ENCODE measurements at places on chromosomes 3 and 15. TPM values are rescaled to one million over a fixed set of nuclear protein-coding genes. Genes with fewer than 3 reads are reported as not detected.
A peak's percentile ranks its signal among the peaks of the same experiment; 100 is the strongest.

DNA sequence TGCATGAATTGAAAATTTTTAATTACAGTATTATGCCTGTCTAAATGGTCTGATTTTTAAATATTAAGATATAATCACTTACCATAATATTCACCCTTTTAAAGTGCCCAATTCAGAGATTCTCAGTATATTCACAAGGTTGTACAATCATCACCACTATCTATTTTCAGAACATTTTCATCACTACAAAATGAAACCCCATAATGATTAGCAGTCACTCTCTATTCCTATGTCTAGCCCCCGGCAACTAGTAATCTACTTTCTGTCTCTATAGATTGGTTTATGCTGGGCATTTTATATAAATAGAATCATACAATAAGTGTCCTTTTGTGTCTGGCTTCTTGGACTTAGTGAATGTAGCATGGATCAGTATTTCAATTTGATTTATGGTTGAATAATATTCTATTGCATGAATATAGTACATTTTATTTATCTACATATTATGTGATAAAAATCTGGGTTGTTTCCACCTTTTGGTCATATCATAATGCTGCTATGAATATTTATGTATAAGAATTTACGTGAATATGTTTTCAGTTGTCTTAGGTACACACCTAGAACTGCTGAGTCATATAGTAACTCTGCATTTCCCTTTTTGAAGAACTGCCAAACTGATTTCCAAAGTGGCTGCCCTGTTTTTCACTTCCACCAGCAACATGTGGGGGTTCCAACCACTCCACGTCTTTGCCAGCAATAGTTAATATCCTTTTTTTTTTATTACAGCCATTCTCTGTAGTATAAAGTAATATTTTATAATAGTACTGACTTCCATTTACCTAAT is 485.7 kb upstream of the ZNF385D start:
- H3K27ac ChIP-seq, result no peak overlapping the region
- H3K36me3 ChIP-seq, result no peaks in the 10 kb centered on the region
- H3K4me3 ChIP-seq, result no peak overlapping the region
- no peak for DNase-seq
- H3K27me3 ChIP-seq, result no peaks in the 10 kb centered on the region

GRCh38 chr3:46710671-46711295 is 6.9 kb downstream of the PRSS50 start:
- no peak overlapping the region for H3K27ac ChIP-seq
- no peak overlapping the region for H3K4me3 ChIP-seq
- H3K27me3 ChIP-seq, result no peaks in the 10 kb centered on the region
- H3K4me1 ChIP-seq, result no peaks in the 10 kb centered on the region
- H3K36me3 ChIP-seq, result no peaks in the 10 kb centered on the region

DNA sequence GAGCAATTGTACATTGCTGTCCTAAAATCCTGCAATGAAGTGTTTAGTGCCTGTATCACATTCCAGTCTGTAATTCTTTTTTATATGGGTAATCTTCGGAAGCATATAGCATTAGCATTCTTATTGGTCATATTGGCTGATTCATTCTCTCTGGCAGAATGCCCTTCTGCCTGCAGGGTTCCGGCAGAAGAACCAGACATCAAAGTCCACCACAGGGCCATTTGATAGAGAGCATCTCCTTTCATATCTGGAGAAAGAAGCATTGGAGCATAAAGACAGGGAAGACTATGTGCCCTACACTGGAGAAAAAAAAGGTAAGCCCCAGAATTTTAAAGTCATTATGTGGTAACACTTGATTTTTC is 39.6 kb downstream of the TMOD3 start:
- H3K27me3 ChIP-seq, result no peaks in the 10 kb centered on the region
- peaks cover 16% of the 10 kb centered on the region for H3K4me1 ChIP-seq
- peaks cover 59% of the 10 kb centered on the region for H3K36me3 ChIP-seq
- DNase-seq, result no peak
- no peak overlapping the region for H3K27ac ChIP-seq

DNA sequence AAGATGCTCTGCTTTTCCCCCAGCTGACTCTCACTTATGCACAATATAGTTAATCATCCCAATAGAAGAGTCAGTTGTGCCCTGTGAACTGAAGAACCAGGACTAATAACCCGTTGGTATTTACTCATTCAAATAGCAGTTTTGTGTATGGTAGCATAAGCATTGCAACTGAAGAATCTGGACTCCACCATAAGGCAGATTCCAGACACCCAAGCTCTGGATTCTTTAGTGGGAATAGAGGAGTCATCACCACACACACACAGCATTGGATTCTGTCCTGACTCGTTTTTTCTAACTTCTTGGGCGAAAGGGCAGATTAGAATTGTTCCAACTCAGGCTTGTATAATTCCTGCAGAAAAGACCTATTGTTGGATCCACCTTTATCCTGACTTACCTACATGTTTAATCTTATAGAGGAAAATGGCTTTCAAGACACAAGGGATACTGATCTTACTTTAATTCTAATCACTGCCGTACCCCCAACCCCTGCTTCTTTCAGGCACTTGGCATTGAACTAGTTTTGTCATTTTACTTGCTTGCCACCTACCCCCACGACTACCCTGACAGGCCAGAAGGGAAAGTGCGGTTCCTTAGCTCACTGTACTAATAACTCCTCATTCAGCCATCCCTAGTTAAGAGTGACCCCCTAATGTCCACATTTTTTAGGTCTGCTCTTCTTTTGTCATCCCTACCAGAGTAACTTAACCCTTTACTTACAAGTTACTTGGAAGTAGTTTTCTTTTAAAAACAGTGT is 42.3 kb downstream of the NKIRAS1 start:
- H3K27me3 ChIP-seq, result no peaks in the 10 kb centered on the region
- no peak overlapping the region for H3K4me3 ChIP-seq
- no peaks in the 10 kb centered on the region for H3K36me3 ChIP-seq
- no peaks in the 10 kb centered on the region for H3K4me1 ChIP-seq
- H3K27ac ChIP-seq, result no peak overlapping the region
- no peak for DNase-seq

GRCh38 chr3:182913889-182914288 is 66.4 kb downstream of the DCUN1D1 start:
- H3K4me3 ChIP-seq, result peak overlapping the region; percentile 35
- DNase-seq, result peak; percentile 25
- H3K27ac ChIP-seq, result peak overlapping the region; percentile 84
- no peaks in the 10 kb centered on the region for H3K27me3 ChIP-seq

VEPH1 gene
- not detected for total RNA-seq
